NCI-H510A treated with DMSO at 0.1 percent for 48 hours (cell line): ENCODE measurements at places on chromosomes 3 and 15.
A peak's percentile ranks its signal among the peaks of the same experiment; 100 is the strongest.

DNA sequence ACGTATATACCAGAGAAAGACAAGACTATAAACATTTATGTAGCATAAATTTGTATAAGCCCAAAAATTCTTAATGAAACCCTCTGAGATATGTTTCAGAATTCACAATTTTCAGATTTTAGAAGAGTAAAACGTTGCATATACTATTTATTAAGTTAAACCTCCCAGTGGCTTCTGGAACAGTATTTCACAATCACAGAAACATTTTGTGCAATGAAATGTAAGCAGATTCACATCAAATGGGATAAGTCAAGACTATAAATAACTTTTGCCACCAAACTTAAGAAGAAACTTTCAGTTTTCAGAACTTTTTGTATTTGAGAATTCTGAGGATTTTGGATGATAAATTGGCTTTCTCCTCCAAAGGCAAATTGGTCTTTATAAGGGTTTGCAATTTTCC lies 9.2 kb downstream of the SLTM start:
- DNase-seq, result no peak

DNA sequence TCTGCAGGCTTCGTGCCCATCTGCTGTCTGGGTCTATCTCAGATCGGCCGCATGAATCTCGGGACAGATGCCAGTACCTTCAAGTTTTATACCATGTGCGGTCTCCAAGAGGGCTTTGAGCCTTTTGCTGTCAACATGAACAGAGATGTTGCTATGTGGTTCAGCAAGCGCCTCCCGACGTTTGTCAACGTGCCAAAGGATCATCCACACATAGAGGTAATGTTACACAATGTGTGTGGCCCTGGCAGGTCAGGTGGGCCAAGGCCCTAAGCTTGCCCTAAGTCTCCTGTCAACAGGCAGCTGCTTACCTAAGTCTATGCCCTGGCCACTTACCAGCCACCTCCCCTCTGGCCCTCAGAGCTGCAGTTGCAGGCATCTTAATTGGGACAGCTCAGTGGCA lies 324.0 kb upstream of the CHRM5 start:
- no peak for DNase-seq

- DNase-seq, result no peak
Observed at GRCh38 chr15:34700891-34701427, 53.8 kb downstream of the GJD2 start.

DNA sequence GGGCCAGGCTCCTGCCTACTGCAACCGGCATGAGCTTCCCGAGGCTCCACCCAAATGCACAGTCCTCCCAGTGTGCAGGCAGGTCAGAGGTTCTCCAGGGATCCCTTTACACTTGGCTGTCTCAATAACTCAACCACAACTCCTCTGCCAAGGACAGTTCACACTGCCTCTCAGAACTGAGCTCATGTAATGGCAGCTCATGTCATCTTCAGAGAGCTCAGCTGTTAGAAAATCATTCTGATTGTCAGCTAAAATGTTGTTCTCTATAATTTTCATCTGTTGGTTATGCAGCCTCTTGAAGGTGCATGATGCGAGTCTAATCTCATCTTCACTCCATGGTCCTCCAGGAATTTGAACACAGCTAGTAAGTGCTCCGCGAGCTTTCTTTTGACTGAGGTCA lies 76.7 kb downstream of the SST start:
- no peak for DNase-seq

- DNase-seq, result no peak
Observed at GRCh38 chr3:42090973-42091731, at the start of gene TRAK1. TSS of gene TRAK1 (plus strand) at chr3:42091357. CDS start at chr3:42091470, 113 bp downstream.

GRCh38 chr3:46489381-46489780 lies 8.4 kb upstream of the RTP3 start:
- no peak for DNase-seq

- no peak for DNase-seq
Observed at GRCh38 chr3:177467247-177467985, 270.1 kb upstream of the TBL1XR1 start.

DNA sequence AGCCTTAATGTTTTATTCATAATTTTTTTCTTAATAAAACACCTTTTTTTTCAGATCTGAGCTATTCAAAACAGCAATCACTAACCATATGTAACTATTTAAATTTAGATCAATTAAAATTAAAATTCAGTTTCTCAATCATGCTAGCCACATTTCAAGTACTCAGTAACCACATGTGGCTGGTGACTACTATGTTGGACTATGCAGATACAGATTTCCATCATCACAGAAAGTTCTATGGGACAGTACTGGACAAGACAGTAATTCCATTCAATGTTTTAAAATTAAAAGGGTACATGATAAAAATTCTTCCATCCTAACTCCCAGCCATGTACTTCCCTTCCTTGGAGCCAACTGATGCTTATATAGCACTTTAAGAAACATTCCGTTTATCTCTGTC lies 119.3 kb downstream of the GLDN start:
- no peak for DNase-seq

GRCh38 chr3:135447483-135447882 lies 518.0 kb upstream of the PPP2R3A start:
- no peak for DNase-seq

DNA sequence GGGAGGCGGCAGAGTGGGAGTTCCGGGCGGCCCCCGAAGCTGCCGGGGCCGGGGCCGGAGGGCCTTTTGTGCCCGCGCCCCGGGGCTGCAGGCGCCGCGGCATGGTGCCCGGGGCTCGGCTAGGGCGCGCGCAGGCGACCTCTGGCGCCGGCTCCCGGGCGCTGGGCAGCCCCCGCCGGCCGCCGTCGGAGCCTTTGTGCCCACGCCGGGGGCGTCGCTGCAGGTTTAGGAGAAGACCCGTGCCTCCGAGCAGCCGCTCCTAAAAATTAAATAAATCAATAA lies 299 bp downstream of the PAQR9 start:
- no peak for DNase-seq

- DNase-seq, result no peak
Observed at GRCh38 chr3:74539876-74540275, 74.6 kb downstream of the CNTN3 start.

DNA sequence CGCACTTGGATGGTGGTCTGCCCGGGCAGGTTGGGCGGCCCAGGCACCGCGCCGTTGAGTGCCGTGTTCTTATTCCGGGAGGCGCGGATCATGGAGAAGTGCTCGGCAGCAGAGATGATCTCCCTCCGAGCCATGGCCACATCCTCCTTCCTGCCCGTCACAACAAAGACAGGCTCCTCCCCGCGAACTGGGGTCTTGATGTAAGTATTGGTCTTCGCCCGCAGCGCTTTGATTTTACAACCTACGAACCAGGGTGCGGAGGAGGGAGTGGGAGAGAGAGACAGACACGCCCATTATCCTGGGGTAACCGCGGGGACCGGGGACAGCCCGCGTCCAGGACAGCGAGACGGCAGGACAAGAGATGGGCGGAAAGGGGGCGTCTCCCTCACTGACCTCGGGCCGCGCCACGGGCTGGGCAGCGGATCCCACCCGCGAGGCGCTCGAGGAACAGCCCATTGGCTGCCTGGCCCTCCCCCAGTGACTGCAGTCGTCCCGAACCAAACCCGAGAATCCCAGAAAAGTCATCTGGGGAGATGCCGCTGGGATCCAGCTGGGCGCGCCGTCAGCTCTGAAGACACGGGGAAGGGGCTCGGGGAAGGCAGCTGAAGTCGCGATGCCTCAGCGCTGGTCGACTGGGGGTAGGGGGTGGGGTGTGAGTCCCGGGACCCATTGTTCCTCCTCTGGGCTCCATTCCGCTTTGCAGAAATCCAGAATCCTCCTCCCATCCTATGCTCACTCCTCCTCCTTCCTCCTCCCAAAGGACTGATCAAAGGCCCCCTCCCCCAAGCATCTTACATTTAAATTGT lies 1.2 kb downstream of the MEX3B start:
- DNase-seq, result peak; percentile 58

DNA sequence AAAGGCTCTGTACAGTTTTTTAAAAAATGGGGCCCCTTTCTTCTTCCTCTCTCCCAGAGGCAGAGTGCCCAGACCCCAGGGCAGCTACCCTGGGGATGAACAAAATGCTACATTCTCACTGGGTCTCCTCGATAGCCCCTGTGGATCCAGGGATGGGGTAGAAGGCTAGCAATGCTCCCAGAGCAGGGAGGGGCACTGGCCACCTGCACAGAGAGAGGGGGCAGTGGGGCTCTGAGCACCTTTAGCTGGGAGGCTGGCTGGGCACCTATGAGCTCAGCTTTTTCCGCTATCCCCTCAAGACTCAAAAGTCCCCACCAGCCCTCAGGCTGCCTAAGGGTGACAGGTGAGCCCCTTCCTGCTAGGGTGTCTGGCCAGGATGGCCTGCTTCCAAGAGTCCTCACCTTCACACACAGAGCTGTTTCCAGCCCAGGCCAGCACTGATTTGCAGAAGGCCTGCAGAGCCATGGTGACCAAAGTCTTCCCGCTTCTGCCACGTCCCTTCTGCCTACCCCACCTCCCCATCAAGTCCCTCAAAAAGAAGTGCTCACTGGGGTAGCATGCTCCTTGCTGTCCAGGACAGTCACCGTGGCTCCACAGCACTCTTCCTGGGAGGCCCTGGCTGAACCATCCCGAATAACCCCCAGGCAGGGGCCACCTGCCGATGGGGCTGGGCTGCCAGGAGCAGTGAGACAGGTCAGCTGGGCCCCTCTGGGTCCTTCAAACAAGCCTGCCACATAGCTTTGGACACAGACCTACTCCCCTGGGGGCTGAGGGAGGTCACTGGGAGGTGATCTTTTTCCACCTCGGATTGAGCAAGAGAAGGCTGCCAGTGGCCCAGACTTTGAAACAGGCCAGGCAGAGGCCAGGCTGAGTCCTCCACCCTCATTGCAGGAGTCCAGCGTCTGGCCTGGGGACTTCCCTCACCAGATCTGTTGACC lies 20.4 kb downstream of the BMF start:
- no peak for DNase-seq

- DNase-seq, result no peak
Observed at GRCh38 chr15:60804986-60805949, 326.3 kb upstream of the ICE2 start.

GRCh38 chr15:89211678-89212170 lies 9.7 kb downstream of the RLBP1 start:
- no peak for DNase-seq

DNA sequence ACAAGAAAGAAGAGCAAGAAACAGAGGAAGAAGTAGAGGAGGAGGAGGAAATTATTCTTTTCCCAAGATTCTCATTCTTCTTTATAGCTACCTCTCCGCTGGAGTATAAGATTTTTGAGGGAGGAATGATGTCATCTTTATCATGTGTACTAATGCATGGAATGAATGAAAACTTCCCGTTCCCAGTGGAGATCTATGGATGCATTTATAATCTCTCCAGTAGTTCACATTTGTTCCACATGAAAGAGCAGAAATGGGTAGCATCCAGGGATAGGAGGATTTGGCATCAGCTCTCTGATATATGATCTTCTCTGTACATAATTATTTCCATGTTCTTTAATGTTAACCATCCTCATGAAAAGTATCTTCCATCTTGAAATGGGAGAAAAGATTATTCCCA lies 244.4 kb downstream of the ADAMTSL3 start:
- DNase-seq, result no peak
